ENCODE measurements at places on chromosomes 13 and 19.
A peak's percentile ranks its signal among the peaks of the same experiment; 100 is the strongest.

- DNase-seq, result no peak
Measured at GRCh38 chr13:53545340-53545941, 516.8 kb downstream of the OLFM4 start.

DNA sequence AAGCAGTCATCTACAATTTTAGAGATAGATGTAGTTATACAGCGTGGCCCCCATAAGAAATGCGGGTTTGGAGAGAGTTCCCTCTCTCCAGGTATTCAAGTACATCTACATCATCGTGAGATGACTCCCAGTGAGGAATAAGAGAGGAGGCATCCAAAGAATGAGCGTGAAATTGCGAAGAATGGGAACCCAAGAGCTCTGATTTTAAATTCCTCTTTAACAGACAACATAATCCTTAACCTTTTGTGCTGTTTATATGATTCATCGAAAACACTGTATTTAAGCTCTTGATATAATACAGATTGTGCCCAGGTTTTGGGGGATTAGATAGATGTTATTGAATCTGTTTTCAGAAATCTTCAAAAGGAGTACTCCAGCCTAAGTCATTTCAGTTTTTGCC, 161.5 kb downstream of the COG6 start:
- DNase-seq, result no peak

DNA sequence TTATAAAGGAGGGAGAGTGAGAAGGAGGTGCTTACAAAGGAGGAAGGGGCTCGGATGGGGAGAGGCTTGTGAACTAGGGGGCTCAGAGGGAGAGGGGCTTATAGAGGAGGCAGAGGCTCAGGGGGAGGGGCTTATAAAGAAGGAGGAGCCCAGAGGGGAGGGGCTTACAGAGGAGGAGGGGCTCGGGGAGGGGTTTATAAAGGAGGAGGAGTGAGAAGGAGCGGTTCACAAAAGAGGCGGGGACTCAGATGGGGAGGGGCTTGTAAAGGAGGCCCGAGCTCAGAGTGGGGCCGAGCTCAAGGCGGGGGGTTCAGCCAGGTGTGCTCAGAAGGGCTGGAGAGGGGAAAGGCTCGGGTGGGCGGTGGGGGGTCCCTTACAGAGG, 500 bp downstream of the SMIM24 start:
- no peak for DNase-seq

DNA sequence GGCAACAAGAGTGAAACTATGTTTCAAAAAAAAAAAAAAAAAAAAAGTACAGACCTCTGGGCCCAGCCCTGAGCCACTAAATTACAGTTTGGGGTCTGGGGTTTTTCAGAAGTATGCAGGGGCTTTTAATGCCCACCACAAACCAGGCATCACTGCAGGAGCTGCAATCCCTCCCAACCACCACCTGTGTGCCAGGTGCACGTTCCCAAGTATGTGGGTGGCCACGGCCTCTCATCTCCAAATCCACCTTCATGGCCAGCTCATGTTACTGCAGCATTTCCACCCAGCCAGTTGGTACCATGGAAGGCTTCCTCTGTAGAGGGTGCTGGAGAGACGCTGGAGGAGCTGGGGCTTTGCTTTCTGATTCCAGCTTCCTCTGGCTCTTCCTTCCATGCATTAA, 26.5 kb downstream of the CEP89 start:
- DNase-seq, result no peak

DNA sequence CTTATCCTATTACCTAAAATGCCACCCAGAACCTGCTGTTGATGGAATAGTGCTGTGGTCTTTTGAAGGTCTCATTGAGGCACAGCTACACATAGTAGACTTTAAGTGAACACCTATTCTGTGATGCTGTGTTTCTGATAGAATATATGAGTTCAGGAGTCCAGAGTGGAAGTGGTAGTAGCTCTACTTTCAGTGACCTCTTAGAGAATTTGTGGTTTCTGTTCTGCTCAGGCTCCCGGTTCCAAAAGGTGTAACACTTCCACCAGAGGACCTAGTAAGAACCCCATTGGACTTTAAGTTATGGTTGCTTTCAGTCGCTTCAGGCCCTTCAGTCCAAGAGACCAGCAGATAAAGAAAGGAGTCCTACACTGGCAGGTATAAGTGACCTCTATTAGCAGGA, 11.4 kb upstream of the MYCBP2 start:
- no peak for DNase-seq

- DNase-seq, result peak; percentile 74
Measured at GRCh38 chr19:5960005-5961001, 17.6 kb downstream of the RANBP3 start.

DNA sequence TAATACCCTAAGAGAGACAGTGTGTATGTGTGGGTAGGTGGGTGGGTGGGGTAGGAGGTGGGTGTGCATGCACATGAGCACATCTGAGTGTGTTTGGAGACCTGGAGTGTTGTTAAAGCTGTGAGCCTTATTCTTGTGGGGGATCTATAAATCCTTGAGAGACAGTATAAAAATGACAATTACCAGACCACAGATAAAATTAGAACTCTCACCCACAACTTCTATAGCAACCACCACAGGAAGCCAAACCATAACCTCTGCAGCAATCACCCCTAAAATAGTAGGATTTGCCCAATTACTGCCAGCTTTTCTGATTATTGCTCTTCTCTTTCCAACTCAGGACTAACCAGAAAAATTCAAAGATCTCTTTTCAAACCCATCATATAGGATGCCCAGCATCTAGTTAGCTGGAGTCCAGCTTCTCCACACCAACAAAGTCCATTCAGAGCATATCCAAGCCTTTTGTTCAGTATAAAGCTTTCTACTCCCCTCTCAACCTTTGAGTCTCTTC, 93.4 kb upstream of the SLITRK1 start:
- DNase-seq, result no peak

- no peak for DNase-seq
Measured at GRCh38 chr13:48334534-48335127, 31.1 kb downstream of the RB1 start.

DNA sequence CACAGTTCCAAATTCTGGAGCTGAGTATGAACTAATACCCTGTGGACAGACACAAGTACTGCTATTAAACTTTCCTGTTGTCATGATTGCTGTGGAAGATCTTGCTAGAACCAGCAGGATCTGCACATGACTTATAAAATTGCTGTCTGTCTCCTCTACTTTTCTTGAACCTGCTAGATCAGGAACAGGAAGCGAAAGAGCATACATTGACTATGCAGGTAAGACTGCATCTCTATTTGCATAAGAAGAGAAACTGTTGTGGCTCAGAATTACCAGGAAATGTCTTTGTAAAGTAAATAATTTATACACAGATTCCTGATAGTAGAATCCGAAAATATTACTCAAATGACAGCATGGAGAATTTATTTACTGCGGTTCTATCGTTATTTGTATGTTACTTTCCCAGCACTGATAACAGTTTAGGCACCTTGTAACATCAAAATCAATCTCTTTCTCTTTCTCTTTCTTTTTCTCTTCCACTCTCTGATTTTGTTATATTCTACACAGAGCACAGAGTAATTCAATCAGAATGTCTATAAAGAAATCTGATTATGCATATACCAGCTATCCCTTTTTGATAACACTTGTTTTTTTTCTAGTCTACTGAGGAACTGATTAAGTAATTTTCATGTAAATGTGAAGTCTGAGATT, 226.5 kb downstream of the MYO16 start:
- DNase-seq, result no peak

DNA sequence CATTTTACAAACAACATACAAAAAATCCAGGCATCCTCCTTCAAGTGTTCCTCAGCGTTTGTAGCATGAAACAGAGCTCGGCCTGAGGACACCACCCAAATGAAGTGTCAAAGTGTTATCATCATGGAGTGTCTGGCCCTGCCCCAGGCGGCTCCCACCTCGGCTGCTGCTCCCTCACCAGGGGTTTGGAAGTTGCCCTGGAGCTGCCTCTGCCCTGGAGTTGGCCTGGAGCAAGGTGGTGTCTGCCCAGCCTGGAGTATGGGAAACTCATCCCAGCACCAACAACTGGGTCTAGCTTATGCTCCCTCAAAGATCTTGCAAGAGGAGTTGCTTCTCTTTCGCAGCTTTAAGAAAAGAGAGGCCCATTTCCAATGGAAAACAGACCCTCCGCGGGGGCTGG, 120.4 kb downstream of the FOXO1 start:
- no peak for DNase-seq

DNA sequence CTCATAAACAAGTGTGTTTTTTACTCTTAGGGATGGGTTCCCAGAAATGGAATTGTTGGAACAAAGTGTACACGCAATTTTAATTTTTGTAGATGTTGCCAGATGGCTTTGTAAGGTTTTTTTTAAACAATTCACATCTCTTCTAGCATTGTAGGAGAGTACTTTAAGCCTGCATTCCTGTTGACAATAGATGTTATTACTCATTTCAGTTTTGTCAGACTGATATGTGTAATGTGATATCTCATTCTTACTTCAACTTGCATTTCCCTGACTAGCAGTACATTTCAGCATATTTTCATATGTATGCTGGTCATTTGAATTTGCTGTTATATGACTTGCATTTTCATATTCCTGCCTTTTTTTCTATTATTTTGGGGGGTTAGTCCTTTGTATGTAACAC, 186.6 kb upstream of the SLITRK6 start:
- DNase-seq, result no peak

- peak; percentile 7 for DNase-seq
Measured at GRCh38 chr13:31742097-31742734, 2.9 kb downstream of the RXFP2 start.

DNA sequence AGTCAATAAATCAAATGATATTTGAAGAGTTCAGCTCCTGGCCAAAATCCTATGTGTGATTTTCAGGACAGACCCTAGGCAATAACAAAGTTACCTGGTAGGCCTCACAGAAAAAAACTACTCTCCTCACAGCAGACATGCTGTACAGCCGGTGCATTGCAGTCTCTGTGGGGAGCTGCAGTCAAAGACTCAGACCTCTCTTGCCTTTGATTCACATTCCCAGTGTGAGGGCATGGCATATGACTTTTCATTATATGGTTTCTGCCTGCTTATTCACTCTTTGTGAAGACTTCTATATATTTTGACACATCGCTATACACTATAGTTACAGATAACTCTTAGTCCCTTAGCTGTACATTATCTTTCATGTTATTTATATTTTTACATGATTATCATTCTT, 2684.3 kb upstream of the PCDH20 start:
- no peak for DNase-seq

DNA sequence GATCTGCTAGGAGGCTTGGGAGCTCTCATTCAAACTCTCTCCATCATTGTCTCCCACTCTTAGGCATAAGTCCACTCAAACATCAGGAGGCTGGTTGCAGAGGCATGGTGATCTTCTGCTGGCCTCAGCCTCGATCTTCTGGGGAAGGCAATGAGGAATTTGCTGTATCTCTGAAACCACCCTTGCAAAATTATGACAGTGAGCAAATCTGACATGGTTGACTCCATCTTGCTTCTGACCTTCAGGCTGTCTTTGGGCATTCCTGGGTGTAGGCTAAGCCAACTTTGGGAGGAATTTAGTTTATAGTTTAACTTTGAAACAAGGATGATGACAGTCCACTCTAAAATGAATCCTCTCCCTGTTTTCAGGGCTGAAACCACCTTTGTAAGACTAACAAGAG, 84.1 kb upstream of the ABCC4 start:
- DNase-seq, result no peak

- DNase-seq, result no peak
Measured at GRCh38 chr13:47457626-47458025, 543.4 kb downstream of the SUCLA2 start.

GRCh38 chr13:59710996-59711701, 452.6 kb downstream of the DIAPH3 start:
- no peak for DNase-seq

DNA sequence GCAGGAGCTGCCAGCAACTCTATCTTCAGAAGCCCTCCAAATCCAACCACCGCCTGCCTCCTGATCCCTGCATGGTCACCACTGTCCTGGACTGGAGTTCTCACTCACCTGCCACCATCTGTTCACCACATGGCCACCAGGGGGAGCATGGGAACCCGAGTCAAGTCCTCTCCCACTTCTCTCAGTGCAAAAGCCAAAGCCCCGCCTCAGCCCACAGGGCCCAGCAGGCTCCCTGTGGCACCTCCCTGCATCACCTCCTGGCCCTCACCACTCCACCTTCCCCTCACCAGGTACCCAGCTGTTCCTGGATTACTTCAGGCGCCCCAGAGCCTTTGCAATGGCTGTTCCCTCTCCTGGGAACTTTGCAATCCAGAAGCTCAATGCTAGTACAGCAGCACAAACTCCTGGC, 5.3 kb downstream of the DHPS start:
- DNase-seq, result peak; percentile 45

GRCh38 chr13:34863360-34864135, 78.5 kb upstream of the NBEA start:
- DNase-seq, result no peak

DNA sequence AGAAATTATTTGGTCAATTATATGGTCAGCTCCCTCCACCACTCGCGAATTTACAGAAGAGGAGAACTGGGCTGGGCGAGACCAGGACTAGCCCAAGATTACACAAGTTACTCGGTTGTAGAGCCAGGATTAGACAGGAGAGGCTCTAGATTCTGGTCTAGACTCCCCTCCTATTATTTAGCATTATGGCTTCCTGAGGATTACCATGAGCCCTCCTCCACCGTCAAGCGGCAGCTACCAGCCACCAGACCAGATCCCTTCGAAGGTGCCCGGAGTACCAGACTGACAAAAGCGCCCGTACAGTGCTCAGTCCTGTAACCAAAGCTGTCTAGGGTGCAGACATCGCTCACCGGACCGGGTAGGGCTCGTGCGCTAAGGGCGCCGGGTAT, 497 bp upstream of the MLNR start:
- no peak for DNase-seq

DNA sequence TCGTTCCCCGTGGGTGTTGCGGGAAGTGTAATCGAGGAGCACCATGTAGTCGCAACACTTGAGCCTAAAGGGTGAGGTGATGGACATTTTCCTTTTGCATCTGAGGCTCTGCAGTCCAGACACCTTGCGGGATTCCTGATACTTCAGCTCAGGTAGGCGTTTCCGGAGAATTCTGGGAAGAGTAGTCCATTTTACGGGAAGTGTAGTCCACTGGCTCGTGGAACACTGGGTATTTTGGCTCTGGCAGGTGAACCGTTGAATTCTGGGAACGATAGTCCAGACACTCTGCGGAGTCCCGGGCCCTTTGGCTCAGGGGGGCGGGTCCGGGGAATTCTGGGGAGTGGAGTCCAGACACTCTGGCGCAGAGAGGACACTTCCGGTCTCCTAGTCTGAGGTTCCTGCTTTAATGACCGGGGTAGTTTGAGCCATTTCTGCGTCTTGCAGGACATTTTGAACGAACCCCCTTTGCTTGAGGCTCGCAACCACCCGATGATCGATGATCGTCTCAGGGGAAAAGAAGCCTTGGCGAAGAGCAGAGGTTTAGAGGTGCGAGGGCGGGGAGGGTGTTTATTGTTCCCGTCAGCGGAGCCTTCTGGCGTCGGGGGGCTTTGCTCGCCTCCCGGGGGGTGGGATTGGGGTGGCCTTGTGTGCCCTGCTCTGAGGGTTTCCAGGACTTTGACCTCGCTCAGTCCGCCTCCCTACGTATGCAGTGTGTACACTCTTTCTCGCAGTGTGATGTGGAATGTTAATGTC, at the start of gene ZNF223:
Gene ZNF223 (plus strand): TSS at position 387 of the 753 bp plus-strand sequence. CDS start 3,141 bp downstream, outside the sequence.
- peak; percentile 98 for DNase-seq

DNA sequence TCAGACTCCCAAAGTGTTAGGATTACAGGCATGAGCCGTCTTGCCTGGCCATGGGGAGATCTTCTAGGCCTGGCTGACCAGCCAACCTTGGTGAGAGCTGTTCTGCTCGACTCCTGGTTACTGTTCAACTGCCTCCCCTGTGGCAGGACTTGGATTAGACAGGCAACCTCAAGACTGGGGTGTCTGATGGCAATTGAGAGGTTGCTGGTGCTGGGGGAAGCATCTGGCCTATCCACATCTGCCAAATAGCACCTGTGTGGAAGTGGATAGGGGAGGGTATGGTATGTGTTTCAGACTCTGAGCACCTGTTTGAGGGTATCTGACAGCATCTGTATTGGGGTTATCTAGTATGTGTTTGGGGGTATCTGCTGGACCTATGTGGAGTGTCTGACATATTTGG, 44.7 kb downstream of the ARHGEF18 start:
- no peak for DNase-seq

All from anterior cingulate cortex (tissue), 58 donors.